ENCODE measurements at places on chromosomes 4 and X.
A peak's percentile ranks its signal among the peaks of the same experiment; 100 is the strongest.

DNA sequence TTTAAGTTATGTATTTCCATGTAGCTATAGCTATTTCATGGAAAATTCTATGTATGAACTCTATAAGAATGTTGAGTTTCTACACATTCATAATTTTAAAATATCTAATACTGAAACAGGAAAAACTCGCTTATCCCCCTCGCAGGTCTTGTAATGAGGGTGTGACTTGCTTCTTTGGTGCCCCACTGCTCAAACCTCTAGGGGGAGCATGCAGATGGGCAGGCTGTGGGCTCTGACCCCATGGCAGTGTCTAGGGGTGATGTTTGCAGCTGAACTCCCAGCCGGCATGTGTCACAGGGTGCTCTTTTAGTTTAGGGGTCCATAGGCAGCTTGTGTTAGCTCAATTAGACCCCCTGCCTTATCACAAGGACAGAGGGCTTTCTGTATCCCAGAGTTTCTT is 1825.7 kb upstream of the ADGRL3 start:
- no peak for DNase-seq

GRCh38 chr4:7655511-7656243 is 220.9 kb upstream of the PSAPL1 start:
- no peak for DNase-seq

- DNase-seq: no peak
Measured at GRCh38 chrX:32985544-32985943, 225.8 kb downstream of the DMD start.

DNA sequence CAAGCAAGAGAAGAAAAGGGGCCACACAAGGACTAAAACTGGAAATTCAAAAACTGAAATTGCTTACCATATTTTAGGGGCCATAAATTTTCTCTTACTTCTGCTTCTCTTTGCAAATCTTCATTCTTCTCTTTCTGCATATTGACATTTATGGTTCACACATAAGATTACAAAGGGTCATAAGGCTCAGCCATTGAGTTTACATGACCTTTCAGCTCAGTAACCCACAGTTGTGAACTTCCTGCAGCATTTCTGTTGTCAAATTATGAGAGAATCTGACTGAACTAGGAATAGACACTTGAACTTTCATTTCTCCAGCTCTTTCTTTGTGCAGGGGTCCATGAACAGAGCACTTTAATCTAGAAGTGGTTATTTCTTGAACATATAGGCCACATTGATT is 434.8 kb upstream of the CT83 start:
- DNase-seq: no peak

GRCh38 chr4:142701017-142701416 is 145.1 kb downstream of the INPP4B start:
- no peak for DNase-seq

GRCh38 chrX:118239178-118239870 is 106.6 kb upstream of the WDR44 start:
- DNase-seq: no peak

DNA sequence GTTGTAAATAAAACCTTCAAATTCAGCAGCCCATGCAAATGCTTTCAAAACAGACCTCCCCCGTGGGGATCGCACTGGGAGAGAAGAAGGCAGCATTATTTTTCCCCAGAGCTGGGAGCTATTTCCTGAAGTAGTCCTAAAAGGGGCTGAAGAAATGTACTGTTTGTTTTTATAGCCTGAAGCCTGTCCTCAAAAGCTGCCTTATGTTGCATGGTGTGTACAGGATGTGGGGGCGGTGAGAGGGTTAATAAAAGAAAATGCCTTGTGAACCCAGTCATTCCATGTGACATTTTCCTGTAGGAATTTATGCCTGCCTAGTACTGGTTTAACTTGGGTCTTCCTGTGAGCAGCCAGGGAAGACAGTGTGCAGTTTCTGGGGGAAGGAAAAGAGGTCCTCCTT is 144.1 kb downstream of the SOWAHB start:
- no peak for DNase-seq

DNA sequence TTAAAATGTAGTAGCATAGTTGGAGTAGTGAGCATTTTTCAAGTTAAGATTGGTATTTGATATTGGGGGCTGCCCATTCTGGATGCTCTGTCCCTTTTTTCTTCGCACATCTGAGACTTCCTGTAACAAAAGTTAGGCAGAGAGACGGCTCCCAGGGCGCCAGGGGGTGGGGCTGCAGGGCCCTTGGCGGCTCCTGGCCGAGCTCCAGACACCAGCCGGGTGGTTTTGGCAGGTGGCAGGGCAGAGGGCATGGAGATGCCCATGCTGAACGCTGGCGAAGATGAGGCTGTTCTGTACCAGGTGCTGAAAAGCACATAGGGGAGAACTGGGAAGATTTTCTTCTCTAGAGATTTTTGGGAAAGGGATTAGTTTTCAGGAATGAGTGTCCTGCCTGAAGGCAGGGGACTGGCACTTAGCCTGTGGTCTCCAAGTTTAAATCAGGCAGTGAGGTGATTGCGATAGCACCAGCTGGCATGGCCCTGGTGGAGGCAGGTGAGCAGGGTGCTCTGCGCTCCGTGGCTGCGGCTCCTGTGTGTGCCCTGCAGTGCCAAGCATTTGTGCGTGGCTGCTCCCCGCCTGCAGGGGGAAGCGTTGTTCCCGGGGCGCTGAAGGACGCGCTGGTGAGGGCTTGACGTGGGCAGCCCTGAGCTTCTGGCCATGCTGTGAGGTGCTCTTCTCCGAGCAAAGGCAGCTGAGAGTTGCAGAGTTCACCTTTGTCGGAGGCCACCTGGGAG is 23.6 kb upstream of the HGFAC start:
- no peak for DNase-seq

DNA sequence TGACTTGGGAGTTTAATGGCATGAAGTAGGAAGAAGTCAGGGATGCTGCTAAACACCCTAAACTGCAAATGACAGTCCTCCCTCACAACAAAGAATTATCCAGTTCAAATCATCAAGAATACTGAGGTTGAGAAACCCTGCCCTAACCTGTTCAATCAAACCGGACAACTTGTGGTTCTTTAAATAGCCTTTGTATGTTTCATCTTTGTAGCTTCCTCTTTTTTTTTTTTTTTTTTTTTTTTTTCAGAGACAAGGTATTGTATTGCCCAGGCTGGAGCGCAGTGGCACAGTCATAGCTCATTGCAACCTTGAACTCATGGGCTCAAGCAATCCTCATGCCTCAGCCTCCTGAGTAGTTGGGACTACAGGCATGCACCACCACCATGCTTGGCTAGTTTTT is 52.5 kb upstream of the TTC29 start:
- no peak for DNase-seq

GRCh38 chr4:25440478-25441030 is 63.5 kb downstream of the ANAPC4 start:
- no peak for DNase-seq

DNA sequence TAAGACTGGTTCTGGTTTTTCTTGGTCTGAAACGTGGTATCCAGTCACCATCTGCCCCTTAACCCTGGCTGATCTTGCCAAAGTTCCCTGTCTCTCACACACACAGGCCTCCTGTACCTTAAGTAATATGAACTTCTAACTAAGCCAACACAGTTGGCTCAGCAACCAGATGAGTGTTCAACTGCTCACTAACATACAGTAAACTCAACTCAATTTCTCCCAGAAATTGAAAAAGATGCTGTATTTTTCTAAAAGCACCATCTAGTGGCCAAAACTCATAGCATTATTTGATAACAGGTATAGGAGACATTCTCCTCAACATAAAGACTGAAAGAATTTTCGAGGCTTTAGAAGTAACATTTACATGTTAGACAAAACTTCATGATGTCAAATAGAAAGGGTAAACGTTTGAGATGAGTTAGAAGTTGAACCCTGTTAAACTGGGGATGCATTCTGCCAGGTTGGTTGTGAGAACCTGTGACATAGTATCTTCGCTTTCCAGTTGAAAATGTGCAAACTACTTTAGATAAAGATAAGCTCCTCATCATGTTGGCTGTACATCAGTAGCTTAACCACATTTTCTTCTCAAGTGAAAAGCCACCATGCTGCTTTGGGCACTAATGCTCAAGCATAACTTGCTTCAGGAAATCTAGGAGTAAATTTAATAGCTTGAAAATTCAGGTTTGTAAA is 31.2 kb downstream of the CCNI start:
- DNase-seq: no peak

- no peak for DNase-seq
Measured at GRCh38 chrX:15724911-15725310, 13.2 kb upstream of the CA5B start.

GRCh38 chr4:16140231-16140878 is 56.5 kb upstream of the PROM1 start:
- no peak for DNase-seq

- DNase-seq: no peak
Measured at GRCh38 chrX:104391906-104392305, 137.2 kb upstream of the ESX1 start.

- DNase-seq: no peak
Measured at GRCh38 chr4:127521463-127521862, 111.3 kb upstream of the INTU start.

DNA sequence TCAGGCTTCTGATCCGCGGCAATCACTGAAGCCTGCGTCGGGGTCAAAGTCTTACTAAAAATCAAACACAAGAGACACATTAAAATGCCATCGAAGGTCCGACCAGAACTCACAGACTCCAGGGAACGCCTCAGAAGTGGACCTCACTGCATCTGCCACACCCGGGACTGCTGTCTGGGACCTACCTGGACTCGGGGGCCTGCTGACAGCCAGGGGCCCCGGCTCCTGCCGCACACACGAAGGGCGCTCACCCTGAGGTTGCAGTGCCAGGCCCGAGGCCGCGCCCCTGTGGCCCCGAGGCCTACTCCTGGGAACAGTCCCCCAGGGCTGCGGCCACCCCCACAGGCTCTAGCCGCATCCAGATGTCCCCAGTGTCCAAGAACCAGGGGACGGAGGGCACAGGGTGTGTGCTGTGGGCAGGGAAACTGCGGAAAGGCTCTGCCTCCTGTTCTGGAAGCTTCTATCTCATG is 7.4 kb downstream of the CTBP1 start:
- no peak for DNase-seq

GRCh38 chr4:42453612-42454011 is 56.3 kb downstream of the SHISA3 start:
- DNase-seq: no peak

- peak; percentile 82 for DNase-seq
Measured at GRCh38 chrX:33434256-33435092, 223.1 kb upstream of the DMD start.

GRCh38 chr4:126604268-126604867 is 1028.4 kb upstream of the INTU start:
- no peak for DNase-seq

GRCh38 chrX:56803850-56804681 is 75.0 kb downstream of the NBDY start:
- DNase-seq: no peak

DNA sequence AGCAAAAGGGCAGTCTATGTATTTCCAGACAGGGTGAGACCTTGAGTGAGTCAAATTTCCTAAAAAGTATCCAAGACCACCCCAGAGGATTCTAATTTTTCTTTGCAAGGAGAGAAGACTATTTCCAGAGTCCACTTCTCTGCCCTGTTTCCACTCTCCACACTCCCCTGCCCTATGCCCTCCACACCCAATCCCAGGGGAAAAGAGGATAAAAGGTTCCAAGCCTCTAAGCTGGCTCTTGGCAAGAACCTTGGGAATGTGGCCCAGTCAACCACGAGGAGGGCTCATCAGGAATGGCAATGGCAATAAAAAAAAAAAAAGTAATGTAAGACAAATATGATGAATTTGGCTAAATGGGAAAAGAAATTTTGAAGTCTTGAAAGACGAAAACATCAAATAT is 65.9 kb downstream of the SRPX start:
- DNase-seq: no peak

DNA sequence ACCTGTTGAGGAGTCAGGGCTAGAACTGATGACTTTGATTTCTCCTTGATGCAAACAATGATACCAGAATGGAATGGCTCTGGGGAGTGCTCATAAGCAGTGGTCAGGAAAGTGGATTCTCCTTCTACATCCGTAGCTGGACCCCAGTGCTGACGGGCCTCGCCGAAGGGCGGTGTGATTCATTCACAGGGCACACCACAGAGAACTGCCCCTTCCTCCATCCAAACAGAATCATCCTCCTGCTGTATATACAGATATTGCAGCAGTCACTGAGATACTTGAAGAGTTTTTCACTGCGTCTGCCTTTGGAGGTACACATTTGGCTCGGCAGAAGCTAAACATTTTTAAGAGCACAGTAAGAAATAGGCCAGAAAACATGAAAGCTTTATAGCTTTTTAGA is 7.3 kb upstream of the DCTD start:
- no peak for DNase-seq

DNA sequence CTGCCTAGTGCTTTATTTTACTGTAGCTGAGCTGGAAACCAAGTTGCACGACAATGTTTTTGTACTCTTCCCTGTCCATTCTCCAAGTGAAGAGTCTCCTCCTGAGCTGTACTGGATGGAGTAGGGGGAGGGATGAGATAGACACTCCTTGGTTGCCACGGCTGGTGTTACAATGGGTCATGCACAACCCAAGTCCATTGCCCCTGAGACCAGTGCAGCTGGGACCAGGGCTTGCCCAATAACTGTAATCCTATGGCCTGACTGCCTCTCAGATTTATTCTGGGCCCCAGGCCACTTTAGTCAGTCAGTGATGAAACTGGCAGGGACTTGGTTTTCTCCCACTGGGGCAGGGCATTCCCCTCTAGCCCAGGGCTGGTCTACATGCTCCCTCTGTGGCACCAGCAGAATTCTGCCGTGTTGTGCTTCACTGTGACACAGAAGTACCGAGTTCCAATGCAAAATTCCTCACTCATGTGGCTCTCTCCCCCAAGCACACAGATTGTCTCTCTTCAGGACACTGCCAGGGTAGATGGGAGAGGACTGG is 203.3 kb upstream of the PCDH18 start:
- DNase-seq: no peak

DNA sequence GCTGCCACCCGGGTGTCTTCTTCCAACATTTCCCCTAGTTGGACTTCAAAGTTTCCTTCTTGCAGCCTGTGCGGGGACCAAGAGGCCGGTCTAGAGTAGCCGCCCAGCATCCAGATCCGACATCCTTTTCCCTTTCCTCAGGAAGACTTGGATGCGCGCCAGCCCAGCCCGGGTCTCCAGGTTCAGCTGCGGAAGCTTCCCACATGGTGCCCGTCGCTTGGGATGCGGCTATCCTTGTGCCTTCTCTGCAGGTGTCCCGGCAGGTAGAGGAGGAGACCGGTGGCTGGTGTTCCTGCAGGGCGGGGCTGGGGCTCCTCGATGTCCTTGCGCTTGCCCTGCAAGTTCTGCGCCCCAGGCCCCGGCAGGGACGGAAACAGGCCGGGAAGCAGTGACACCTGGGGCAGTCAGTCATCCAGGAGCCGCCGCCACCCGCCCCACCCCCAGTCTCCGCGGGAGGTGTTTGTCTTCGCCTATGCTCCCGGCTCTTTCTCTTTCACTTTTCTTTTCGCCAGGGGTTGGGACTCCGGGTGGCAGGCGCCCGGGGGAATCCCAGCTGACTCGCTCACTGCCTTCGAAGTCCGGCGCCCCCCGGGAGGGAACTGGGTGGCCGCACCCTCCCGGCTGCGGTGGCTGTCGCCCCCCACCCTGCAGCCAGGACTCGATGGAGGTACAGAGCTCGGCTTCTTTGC is at the start of gene IL15:
TSS of gene IL15 (plus strand) at position 502 of the 689 bp plus-strand sequence. CDS start 82,882 bp downstream, outside the sequence.
- peak; percentile 61 for DNase-seq

DNA sequence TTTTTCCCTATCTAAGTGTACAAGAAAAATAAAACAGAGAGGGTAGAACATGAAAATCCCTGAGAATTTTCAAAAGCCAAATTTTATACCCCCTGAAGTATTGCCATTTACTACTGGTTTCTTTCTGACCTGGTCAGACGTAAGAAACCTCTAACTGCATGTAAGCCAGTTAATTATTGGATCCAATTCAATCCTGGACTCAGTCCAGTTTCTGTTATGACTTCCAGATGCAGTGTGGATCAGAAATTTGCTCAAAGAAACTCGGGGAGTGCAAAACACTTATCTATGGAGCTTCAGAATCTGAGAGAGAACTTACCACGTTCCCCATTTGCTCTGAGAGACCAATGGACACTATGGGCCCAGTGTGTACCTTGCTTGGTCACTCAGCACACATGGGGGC is 383.5 kb downstream of the KLHL4 start:
- no peak for DNase-seq

Measured in mesothelial cell of epicardium (in vitro differentiated cells).